DMS 273 treated with DMSO at 0.1 percent for 48 hours (cell line): ENCODE measurements at places on chromosomes 11 and 22.
A peak's percentile ranks its signal among the peaks of the same experiment; 100 is the strongest.

GRCh38 chr11:126129727-126130671 is 67.3 kb upstream of the CDON start:
- peak; percentile 23 for DNase-seq

DNA sequence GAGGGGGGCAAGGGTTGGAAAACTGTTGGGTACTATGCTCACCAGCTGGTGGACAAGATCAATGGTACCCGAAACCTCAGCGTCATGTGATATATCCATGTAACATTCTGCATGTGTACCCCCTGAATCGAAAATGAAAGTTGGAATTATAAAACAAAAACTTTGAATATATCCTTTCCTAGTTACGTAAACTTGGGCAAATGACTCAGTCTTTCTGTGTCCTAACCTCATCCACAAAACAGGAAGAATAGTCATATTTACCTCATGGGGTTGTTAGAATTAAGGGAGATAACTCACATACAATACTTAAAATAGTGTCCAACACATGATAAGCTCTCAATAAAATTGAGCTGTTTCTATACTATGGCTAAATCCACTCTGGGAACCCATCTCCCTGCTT is 620.1 kb upstream of the KIRREL3 start:
- no peak for DNase-seq

- no peak for DNase-seq
Measured at GRCh38 chr11:17924713-17925112, 88.1 kb downstream of the SERGEF start.

- no peak for DNase-seq
Measured at GRCh38 chr11:125926682-125927081, 19.2 kb upstream of the VSIG10L2 start.

DNA sequence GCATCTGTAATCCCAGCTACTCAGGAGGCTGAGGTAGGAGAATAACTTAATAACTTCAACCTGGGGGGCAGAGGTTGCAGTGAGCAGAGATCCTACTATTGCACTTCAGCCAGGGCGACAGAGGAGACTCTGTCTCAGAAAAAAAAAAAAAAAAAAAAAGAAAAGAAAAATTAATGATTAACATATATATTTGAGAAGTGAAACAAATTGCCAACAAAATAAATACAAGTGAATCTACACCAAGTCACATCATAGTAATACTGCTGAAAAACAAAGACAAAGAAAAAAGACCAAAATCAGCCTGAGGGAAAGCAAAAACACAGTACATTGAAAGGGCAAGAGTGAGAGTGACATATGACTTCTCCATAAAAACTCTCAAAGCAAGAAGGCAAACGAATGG is 123.7 kb downstream of the CASP12 start:
- no peak for DNase-seq

- DNase-seq = no peak
Measured at GRCh38 chr22:35506259-35506570, 34.4 kb upstream of the RASD2 start.

DNA sequence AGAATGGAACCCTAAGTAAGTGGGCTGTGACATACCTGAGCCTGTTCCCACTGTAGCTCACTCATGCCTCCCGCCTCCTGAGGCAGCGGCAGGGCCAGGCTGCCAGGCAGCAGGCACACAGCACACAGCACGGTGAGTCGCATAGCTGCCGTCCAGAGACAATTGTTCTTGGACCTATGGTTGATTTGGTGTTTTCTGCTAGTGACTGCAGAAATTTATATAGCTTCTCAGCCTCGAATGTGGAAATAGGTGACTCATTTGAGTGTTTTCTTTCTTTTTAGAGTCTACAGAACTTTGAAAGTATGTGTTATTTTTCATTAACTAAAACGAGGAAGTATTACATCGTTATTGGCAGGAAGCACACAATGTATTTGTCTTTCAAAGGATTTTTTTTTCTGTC is at the start of gene MMP7:
TSS of gene MMP7 (minus strand) at position 190 of the 400 bp plus-strand sequence. CDS start at position 143, 47 bp downstream.
- no peak for DNase-seq

- DNase-seq = no peak
Measured at GRCh38 chr11:66834943-66835342, 8.3 kb upstream of the RCE1 start.
